ENCODE measurements at places on chromosomes 12 and 14.

- DNase-seq, result no peak
Measured at GRCh38 chr14:41051801-41052200, 554.9 kb upstream of the LRFN5 start.

GRCh38 chr12:15679151-15679550 lies 110.0 kb downstream of the EPS8 start:
- DNase-seq, result no peak

DNA sequence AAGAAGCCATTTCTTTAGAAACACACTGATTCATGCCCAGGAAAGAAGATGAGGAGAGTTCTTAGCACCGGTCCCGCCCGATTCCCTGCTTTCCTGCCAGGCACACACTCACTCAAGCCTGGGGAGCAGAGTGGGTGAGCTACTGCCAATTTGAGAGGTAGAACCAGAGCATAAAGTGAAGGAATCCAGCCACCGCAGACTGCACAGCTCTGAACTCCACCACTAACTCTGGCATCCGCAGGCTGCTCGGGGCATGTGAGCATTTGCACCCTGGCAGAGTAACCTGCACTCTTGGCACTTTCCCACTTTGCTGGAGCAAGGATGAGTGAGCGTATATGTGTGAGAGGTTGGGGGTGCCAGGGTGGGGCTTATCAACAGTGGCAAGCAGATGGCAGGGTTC lies 4.0 kb upstream of the SYNDIG1L start:
- no peak for DNase-seq

DNA sequence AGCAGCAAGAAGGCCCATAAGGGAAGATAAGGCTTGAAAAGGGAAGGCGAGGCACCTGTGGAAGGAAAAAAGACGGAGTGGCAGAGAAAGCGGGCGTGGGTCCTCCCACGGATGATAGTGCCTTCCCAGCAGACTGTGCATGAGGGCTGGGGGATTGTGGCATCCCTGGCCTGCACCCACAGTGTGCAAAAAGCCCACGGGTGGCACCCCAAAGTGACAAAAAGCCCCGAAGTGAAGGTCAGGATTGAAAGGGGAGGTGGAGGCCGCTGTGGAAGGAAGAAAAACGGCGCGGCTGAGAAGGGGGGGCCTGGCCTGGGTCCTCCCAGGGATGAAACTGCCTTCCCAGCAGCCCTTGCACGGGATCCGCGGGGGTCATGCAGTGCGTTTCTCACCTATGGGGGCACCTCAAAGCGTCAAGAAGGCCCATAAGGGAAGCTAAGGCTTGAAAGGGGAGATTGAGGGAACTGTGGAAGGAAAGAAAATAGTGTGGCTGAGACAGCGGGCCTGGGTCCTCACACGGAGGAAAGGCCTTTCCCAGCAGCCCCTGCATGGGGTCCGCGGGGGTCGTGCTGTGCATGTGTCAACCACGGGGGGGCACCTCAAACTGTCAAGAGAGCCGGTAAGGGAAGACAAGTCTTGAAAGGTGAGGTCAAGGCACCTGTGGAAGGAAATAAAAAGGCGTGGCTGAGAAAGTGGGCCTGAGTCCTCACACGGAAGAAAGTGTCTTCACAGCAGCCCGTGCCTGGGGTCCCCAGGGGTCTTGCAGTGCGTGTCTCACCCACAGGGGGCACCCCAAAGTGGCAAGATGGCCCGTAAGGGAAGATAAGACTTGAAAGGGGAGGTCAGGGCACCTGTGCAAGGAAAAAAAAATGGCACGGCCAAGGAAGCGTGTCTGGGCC lies 274.1 kb downstream of the ALG10 start:
- peak; percentile 33 for DNase-seq

GRCh38 chr12:92552412-92553108 lies 150.2 kb upstream of the PLEKHG7 start:
- no peak for DNase-seq

Data from Peyer's patch (tissue), 4 donors.